BJ (cell line): ENCODE measurements at places on chromosomes 5 and 9.

DNA sequence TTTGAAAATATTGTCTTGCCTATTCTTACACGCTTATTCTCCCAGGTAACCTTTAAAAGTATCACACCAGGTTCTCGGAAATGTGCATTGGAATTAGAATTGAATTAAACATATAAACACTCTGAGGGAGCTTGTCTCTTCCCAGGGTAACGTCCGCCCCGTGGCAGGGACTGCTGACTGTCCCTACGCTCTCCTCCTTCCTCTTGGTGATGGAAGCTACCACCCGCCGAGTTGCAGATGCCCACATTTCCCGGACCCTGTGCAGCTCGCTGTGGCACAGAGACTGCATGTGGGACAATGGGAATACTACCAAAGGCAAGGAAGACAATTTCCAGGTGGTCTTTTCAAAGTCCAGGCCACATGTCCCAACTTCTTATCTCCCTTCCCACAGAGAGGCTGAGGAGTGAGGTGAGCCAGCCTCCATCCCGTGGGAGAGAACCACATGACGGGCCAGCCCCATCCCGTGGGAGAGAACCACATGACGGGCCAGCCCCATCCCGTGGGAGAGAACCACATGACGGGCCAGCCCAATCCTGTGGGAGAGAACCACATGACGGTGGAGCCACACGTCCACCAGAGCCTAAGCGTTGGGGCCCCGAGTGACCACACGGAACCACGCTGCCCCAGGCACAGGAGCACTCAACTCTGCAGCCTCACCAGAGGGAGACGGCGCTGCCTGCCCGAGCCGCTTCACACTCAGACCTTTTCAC is 249.4 kb upstream of the IRX1 start:
- DNase-seq, result no peak

- DNase-seq, result no peak
These were observed 147.0 kb upstream of the FOXD4L5 start for GRCh38 chr9:65432051-65432450.

- DNase-seq, result no peak
These were observed 23.3 kb upstream of the MGAT1 start for GRCh38 chr5:180825768-180826525.

DNA sequence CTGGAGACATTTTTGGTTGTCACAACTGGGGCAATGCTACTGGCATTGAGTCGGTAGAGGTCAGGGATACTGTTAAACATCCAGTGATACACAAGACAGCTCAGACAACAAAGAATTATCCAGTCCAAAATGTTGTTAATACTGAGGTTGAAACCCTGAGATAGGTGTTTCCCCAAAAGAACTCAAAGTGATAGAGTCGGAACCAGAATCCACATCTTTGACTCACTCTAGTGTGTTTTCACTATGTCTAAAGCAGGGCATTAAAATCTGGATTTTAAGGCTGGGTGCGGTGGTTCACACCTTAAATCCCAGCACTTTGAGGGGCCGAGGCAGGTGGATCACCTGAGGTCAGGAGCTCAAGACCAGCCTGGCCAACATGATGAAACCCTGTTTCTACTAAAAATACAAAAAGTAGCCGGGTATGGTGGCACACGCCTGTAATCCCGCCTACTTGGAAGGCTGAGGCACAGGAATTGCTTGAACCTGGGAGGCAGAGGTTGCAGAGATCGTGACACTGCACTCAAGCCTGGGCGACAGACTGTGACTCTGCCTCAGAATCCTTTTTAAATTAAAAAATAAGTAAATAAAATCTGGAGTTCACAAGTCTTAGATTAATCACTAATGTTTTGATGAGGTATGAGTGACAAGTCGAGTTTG is 17.0 kb downstream of the SLC31A1 start:
- DNase-seq, result no peak

GRCh38 chr5:72693546-72694205 is 122.8 kb upstream of the TNPO1 start:
- DNase-seq, result no peak

- DNase-seq, result peak; percentile 62
These were observed 74.1 kb downstream of the FNBP1 start for GRCh38 chr9:129968690-129969485.

DNA sequence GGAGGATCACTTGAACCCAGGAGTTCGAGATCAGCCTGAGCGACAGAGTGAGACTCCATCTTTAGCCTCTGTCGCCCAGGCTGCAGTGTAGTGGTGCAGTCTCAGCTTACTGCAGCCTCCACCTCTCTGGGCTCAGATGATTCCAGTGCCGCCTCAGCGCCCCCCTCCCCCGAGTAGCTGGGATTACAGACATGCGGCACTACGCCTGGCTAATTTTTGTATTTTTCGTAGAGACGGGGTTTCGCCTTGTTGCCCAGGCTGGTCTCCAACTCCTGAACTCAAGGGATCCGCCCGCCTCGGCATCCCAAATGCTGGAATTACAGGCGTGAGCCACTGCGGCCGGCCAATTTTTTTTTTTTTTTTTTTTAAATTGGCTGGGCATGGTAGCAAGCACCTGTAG is 2.3 kb upstream of the HSPA9 start:
- no peak for DNase-seq

DNA sequence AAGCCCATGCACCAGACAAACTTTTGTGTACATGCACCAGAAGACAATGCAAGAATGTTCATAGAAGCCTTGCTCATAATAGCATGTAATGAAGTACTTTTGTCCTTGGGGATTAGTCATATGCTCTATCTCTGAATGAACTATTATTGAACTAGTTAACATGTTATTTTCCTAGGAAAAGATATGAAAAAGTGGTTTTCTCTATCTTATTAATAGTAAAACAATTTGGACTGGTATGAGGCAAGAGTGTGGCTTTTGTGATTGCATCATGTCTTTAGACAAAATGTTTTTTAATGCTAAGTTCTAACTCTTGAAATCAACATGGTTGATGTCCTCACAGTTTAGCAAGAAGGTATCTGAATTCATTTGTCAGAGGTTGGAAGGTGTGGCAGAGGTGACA is 55.7 kb upstream of the SPDL1 start:
- DNase-seq, result peak; percentile 15

DNA sequence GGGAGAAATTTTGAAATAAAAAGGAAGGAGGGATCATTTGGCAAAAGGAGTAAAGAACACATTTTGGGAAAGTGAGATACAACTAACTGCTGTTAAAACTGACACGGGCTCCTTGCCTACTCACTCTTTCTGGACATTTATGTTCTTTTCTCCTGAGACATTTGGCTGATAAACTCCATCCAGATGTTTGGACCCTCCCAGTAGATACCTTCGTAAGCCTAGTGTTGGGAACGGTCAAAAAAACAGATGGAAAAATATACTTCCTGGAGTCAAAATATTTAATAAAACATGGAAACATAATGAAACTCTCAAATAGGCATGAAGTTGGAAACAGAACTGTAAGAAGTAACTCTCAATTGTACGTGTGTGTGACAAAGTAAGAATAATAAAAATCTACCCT is 360.1 kb upstream of the RIOK2 start:
- DNase-seq, result no peak

DNA sequence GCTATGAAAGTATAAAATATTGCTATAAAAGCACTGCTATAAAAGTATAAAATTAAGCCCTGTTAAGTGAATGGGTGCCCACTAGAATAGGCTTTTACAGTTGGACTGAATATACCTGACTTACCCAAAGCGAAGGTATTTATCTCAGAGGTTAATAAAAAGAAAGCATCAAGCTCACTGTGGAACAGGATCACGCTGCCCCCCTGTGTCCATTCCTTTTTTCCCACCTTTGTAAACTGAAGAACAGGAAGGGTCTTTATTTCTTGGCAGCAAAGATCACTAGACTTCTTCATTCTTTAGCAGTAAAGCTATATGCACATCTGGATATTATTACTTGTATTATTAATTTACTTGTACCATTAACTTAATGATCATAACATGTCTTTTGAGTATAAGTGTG is 22.1 kb upstream of the PLPP6 start:
- no peak for DNase-seq
